Activated CD4-positive, alpha-beta T cell treated with anti-CD3 and anti-CD28 coated beads for 1 hour (primary cell): ENCODE measurements at places on chromosomes 7 and 10.

DNA sequence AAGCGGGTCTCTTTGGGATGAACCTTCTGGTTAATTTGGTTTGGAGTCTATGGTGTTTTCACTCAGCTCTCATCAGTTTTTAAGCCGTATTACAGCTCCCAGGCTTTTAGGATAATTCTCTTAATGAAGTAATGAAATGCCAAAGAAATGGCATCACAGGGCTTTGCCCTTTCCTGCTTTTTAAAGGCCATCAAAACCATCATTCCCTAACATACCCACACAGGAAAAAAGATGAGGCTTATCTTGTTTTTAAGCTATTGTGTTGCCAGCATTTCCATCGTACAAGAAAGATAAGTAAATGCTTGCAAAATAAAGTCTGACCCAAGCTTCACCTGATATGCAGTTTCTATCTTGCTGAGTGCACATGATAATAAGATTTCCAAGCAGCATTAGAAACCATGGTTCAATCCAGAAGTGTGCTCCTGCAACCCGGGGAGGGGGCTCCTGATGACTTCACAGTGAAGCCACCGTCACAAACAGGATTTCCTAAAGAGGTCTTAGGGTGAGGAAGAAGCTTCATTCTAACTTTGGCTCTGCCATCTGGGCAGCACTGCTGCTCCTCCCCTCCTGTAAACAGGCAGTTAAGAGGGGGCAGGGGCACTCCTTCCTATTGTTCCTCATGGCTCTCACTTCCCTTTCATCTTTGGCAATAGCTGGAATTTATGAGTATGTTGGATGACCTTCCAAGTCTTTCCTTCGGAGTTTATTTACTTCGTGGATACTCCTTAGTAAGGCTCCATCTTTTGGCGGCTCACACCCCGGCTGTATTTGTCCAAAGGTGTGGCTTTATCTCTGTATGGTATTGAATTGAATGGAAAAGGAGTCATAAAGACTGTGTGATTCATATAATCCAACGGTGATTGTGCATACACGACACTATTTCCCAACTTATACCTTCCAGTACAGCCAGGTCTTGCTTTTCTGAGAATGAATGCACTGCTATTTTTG is 55.2 kb upstream of the FAM133B start:
- no peak for DNase-seq

- no peak for DNase-seq
These were observed 83.1 kb downstream of the GRK5 start for GRCh38 chr10:119290301-119291048.

GRCh38 chr10:1335642-1336041 is 279.5 kb downstream of the WDR37 start:
- DNase-seq: no peak

GRCh38 chr7:68821846-68822245 is 776.4 kb upstream of the AUTS2 start:
- no peak for DNase-seq

DNA sequence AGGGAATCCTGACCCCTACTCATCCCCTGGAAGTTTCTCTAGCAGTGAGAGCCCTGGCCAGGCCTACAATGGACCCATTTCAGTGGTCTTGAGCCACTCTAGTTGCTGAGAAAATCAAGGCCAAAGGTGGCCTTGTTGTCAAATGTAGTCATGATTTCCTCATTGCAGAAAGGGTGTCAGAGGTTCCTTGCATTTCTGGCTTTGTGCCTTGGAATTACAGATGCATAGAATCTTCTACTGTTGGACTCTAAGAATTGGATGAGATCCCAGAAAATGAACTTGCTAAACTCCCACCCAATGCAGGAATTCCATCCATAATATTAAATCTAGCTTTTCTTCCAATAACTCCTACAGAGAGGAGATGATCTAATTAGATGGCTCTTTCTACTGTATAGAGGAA is 12.2 kb downstream of the CPA2 start:
- no peak for DNase-seq

DNA sequence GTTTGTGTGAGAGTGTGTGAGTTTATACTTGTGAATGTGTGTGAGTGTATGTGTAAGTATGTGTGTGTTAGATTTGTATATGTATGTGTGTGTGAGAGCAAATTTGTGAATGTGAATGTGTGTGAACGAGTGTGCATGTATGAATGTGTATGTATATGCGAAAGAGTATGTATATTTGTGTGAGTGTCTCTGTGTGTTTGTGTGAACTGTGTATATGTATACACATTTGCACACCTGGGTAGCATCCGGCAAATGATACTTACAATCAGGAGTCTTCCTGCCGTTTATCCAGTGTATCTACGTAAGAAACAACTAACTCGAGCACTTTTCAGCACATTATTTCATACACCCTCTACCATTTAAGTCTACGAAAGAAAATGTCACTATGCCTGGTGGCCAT is 487.4 kb downstream of the TNS3 start:
- DNase-seq: no peak

- DNase-seq: peak; percentile 46
These were observed 57.2 kb upstream of the ECHDC3 start for GRCh38 chr10:11684717-11685645.

DNA sequence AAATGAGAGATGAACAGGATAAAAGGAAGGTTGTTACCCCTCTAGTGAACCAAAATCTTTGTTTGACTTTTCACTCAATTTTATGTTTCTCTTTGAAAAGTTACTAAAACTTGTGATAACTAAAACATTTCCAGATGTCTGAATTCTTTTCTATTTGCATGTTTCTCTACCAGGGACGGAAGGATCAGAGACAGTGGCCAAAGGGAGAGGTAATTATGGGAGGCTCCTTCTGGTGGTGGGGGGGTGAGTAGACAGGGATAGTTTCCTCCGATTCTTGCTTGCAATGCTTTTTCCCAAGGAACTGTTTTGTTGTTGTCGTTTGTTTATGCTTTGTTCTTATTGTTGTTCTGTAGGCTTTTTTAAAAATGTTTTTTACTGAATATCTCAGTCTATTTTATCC is 374.8 kb downstream of the INHBA start:
- no peak for DNase-seq

- no peak for DNase-seq
These were observed 6.7 kb upstream of the GRID1 start for GRCh38 chr10:86373251-86373650.

- DNase-seq: no peak
These were observed 32.3 kb downstream of the CARD11 start for GRCh38 chr7:3011211-3011852.
